Gastroesophageal sphincter (tissue), 4 donors: ENCODE measurements at places on chromosomes 1 and 21. TPM values are rescaled to one million over a fixed set of nuclear protein-coding genes. Genes with fewer than 3 reads are reported as not detected.

TENT5C gene
- total RNA-seq, result 6.1 TPM

CA6 gene
- total RNA-seq, result not detected

PROK1 gene
- total RNA-seq, result 1.1 TPM

AUNIP gene
- total RNA-seq, result not detected

CAMSAP2 gene
- total RNA-seq, result 47.0 TPM

OR2M3 gene
- not detected for total RNA-seq

ACTL8 gene
- not detected for total RNA-seq
